ENCODE measurements at places on chromosomes 3 and 15. TPM values are rescaled to one million over a fixed set of nuclear protein-coding genes. Genes with fewer than 3 reads are reported as not detected.

Gene TRIM69
- 16.1 TPM for total RNA-seq

Gene MOBP
- not detected for total RNA-seq

Gene PP2D1
- not detected for total RNA-seq

Gene GPR149
- total RNA-seq, result 0.35 TPM

Gene UROC1
- 0.04 TPM for total RNA-seq

Gene SLC24A1
- 5.5 TPM for total RNA-seq

Gene AADAC
- total RNA-seq, result 0.35 TPM

Gene TRIM71
- total RNA-seq, result 0.18 TPM

Gene SLC22A14
- 0.18 TPM for total RNA-seq

Gene RPN1
- total RNA-seq, result 144 TPM

Gene CNTN4
- 6.8 TPM for total RNA-seq

DNA sequence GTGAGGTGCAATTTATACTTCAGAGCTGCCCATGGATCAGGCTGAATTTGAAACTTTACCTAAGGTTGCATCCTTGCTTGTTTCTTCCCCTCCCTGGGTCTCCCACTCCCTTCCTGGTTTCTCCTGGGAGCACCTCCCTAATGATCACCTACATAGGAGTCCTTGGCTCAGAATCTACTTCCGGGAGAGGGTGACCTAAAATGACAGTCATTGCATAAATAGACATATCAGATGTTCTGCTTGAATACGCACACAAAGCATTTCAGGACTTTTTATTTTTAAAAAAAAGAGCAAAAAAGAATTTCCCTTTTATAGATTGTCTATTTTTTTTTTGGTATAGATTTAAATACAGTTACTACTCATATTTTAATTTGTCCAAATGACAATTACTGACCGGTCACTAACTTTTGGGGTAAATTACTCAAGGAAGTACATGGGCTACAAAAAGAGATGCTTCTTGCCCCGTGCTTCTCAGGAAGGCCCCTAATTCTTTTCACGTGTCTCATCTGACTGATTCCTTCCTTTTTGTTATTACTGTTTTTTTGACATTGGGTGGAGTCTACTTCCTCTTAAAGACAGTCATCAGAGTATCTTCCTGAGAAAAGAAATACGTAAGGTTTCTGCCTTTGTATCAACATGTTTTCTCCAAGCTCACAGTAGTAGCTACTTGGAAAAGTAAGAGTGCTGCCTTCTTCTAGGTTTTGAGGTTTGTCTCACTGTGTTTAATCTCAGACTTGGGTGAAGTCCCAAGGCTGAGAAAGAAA, 4.9 kb upstream of the MYZAP start:
- no peaks in the 10 kb centered on the region for H3K36me3 ChIP-seq
- DNase-seq, result no peak
- no peak overlapping the region for H3K4me3 ChIP-seq

DNA sequence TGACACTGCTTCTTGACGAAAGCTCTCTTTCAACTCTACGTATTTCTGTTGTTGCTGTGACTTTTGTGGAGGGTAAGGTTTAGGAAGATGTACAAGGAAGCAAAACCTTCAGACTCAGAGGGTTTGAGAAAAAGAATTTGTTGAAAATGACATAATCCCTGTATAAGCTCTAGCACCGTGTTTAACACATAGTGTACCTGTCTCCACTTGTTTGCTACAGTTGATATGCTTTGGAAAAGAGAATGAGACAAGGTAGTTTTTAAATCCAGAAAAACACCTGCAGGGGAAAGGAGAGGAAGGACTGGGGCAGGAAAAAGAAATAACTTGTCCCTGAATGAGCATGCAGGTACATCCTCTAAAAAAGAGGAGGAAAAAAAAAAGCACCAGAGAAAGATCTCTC, 29.6 kb upstream of the CP start:
- H3K36me3 ChIP-seq, result no peaks in the 10 kb centered on the region
- no peak overlapping the region for H3K27ac ChIP-seq
- no peaks in the 10 kb centered on the region for H3K27me3 ChIP-seq
- no peaks in the 10 kb centered on the region for H3K4me1 ChIP-seq
- H3K4me3 ChIP-seq, result no peak overlapping the region

DNA sequence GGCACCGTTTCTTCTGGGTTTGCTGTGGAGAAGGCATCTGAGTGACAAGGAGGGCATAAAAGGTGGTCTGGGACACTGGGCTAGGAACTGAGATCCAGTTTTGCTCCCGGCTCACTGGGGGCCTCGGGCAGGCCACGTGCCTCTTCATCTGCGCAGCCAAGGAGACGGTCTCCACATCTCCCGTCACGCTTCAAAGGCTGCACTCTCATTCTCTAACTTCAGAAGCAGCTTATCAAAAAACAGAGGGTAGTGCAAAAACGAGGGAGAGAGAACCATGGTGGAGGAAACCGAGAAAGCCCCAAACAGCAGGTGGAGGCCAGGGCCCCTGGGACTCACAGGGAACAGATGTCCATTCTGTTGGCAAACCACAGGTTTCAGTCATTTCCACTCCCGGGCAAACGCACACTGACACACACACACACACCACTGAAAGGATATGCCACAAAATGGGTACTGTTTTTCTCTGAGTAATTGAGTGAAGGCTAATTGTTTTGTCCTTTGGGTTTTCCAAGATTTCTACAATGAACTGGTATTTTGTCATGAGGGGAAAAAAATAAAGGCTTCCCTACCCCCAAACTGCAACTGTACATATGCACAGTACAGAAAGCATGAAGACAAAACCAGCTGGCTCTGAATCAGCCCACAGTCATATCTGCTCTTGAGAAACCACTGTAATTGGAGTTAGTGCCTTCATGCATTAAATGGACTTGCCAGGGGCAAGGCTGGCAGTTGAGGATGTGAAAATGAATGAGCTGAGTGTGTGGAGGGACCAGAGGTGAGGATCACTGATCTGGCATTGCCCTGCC, 71.9 kb downstream of the MGLL start:
- H3K27ac ChIP-seq, result peak overlapping the region; percentile 69
- H3K4me1 ChIP-seq, result peaks cover 77% of the 10 kb centered on the region
- H3K27me3 ChIP-seq, result no peaks in the 10 kb centered on the region
- H3K36me3 ChIP-seq, result no peaks in the 10 kb centered on the region

- peak overlapping the region; percentile 45 for H3K27ac ChIP-seq
- no peak for DNase-seq
- peaks cover 12% of the 10 kb centered on the region for H3K36me3 ChIP-seq
- peaks cover 53% of the 10 kb centered on the region for H3K4me1 ChIP-seq
- no peak overlapping the region for H3K4me3 ChIP-seq
- H3K27me3 ChIP-seq, result no peaks in the 10 kb centered on the region
Measured at GRCh38 chr3:8739757-8740504, 6.3 kb downstream of the CAV3 start.

DNA sequence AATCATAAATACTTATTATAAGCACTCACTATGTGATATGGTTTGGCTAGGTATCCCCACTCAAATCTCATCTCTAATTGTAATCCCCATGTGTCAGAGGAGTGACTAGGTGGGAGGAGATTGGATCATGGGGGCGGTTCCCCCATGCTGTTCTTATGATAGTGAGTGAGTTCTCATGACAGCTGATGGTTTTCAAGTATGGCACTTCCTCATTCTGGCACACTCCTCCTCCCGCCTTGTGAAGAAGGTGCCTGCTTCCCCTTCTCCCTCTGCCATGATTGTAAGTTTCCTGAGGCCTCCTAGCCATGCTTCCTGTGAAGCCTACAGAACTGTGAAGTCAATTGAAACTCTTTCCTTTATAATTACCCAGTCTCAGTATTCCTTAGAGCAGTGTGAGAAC, 53.3 kb upstream of the CHMP2B start:
- H3K36me3 ChIP-seq, result no peaks in the 10 kb centered on the region
- DNase-seq, result no peak
- no peaks in the 10 kb centered on the region for H3K27me3 ChIP-seq
- H3K27ac ChIP-seq, result no peak overlapping the region
- no peaks in the 10 kb centered on the region for H3K4me1 ChIP-seq

DNA sequence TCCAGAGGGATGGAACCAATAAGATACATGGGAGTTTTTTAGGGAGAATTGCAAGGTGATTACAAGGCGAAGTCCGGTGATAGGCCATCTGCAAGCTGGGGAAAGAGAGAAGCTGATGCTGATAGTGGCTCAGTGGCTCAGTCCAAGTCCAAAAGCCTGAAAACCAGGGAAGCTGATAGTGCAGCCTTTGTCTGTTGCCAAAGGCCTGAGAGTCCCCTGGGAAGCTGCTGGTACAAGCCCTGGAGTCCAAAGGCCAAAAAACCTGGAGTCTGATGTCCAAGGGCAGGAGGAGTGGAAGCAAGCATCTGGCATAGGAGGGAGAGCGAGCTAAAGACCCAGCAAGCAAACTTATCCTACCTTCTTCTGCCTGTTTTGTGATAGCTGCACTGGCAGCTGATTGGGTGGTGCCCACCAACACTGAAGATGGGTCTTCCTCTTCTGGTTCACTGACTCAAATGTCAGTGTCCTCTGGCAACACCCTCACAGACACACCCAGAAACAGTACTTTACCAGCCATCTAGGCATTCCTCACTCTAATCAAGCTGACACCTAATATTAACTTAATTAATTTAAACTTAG, 16.7 kb downstream of the TFG start:
- H3K36me3 ChIP-seq, result peaks cover 28% of the 10 kb centered on the region
- H3K27me3 ChIP-seq, result no peaks in the 10 kb centered on the region
- H3K4me3 ChIP-seq, result no peak overlapping the region
- no peak for DNase-seq

- peak; percentile 16 for DNase-seq
- H3K36me3 ChIP-seq, result peaks cover 29% of the 10 kb centered on the region
- no peak overlapping the region for H3K4me3 ChIP-seq
- no peaks in the 10 kb centered on the region for H3K27me3 ChIP-seq
- no peaks in the 10 kb centered on the region for H3K4me1 ChIP-seq
Measured at GRCh38 chr15:65896236-65896635, 26.9 kb downstream of the RAB11A start.

GRCh38 chr15:98428253-98428989, 219.9 kb upstream of the IGF1R start:
- H3K4me3 ChIP-seq, result peak overlapping the region; percentile 29
- no peak overlapping the region for H3K27ac ChIP-seq
- H3K27me3 ChIP-seq, result peaks cover 35% of the 10 kb centered on the region
- H3K36me3 ChIP-seq, result no peaks in the 10 kb centered on the region

GRCh38 chr15:43905755-43906154, 79.0 kb downstream of the WDR76 start:
- no peak overlapping the region for H3K4me3 ChIP-seq
- peaks cover 5% of the 10 kb centered on the region for H3K4me1 ChIP-seq
- H3K27ac ChIP-seq, result no peak overlapping the region
- no peaks in the 10 kb centered on the region for H3K36me3 ChIP-seq
- DNase-seq, result no peak

DNA sequence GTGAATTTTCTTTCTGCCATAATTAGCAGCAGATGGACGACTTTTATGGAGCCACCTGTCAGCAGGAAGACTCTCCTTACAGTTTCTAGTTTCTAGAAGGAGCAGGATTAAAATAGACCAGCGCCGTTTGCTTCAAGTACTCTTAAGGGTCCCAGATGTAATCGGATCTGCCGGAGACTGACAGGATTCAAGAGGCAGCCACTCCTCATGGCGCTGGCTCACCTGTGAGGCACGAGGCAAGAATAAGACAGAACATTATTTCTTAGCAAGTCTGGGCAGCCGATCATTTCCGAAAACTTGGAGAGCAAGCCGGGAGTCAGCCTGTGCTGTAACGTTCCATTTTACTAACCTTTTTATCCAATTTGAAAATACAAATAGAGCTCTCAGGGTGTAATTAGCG, 410.4 kb upstream of the RORA start:
- H3K4me1 ChIP-seq, result peaks cover 3% of the 10 kb centered on the region
- H3K27ac ChIP-seq, result no peak overlapping the region
- H3K36me3 ChIP-seq, result no peaks in the 10 kb centered on the region
- H3K27me3 ChIP-seq, result no peaks in the 10 kb centered on the region
- H3K4me3 ChIP-seq, result no peak overlapping the region

DNA sequence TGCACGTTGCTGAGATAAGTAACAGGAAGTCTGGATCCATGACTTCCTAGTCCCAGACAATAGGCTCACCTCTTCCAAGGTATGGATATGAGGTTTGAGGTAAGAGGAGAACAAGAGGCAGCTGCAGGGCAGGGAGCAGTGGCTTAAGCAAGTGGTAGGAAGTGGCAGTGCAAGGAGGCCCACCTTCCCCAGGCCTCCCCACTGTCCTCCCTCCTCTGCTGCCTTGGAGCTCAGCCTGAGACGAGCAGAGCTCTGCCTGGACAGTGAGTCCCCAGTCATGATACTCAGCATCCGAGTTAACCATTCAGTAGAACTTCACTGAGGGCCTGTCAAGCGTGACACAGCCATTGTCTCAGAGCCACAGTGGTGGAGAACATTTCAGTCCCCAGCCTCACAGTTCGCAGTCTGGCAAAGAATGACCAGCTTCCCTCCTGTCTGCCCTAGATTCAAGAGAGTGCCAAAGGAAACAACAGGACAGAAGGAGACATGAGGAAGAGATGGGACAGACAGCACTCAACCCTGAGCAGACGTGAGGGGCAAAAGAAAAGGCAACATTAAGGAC, 41.4 kb upstream of the BOC start:
- no peaks in the 10 kb centered on the region for H3K36me3 ChIP-seq
- peaks cover 37% of the 10 kb centered on the region for H3K4me1 ChIP-seq
- no peak overlapping the region for H3K27ac ChIP-seq
- H3K4me3 ChIP-seq, result no peak overlapping the region
- no peaks in the 10 kb centered on the region for H3K27me3 ChIP-seq

DNA sequence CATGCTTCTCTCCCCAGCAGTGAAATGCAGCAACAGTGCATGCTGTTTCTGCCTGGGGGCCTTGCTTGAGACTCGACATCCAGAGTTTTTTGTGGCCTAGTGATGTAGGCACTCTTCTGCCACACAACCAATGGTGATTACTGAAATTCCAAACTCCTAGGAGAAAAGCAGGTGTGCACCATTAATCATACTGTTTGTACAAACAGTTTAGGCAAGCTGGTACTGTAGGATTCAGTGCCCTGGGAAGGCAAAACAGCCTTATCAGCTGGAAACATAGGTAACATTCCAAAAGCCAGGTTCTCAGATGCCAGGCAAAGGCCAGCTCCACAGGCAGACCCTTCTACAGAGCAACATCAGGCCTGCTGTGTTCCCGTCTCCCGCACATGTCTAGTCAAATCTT, 17.5 kb upstream of the RBP1 start:
- H3K4me1 ChIP-seq, result peaks cover 2% of the 10 kb centered on the region
- H3K36me3 ChIP-seq, result no peaks in the 10 kb centered on the region
- no peak overlapping the region for H3K4me3 ChIP-seq
- no peak overlapping the region for H3K27ac ChIP-seq

- H3K27me3 ChIP-seq, result no peaks in the 10 kb centered on the region
- no peaks in the 10 kb centered on the region for H3K4me1 ChIP-seq
- H3K4me3 ChIP-seq, result no peak overlapping the region
- no peak overlapping the region for H3K27ac ChIP-seq
- DNase-seq, result no peak
Measured at GRCh38 chr3:51729042-51729633, 22.3 kb downstream of the GRM2 start.

Data from muscle of leg (tissue), 16 donors.